ENCODE measurements at places on chromosomes 3 and 15.

DNA sequence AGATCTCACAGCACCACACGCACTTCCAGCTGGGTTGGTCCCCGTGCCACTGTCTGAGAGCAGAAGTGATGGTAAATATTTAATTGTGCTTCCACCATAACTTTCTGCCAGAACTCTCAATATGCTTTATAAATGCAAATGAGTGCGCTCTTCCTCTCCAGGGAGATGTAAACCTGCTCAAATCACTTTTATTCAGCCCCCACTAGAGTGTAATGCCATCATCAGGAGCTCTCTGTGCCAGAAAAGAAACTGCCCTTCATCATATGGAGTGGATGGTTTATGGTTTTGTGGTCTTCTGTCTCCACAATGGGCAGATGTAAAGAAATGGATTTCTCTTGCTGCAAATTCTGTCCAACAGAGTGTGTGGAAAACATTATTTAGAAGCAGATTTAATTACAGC lies 127.0 kb downstream of the EPHB1 start:
- DNase-seq = no peak

GRCh38 chr15:41648097-41648496 lies 12.1 kb upstream of the MGA start:
- DNase-seq = no peak

GRCh38 chr3:39107388-39108199 lies at the start of the genes GORASP1 and TTC21A:
TSS of gene GORASP1 (minus strand) at chr3:39107627. CDS start at chr3:39107541, 86 bp downstream.
TSS of gene TTC21A (plus strand) at chr3:39107680. CDS start at chr3:39107838, 158 bp downstream.
- DNase-seq = peak; percentile 62

GRCh38 chr15:92637626-92638025 lies 17.9 kb downstream of the FAM174B start:
- no peak for DNase-seq

DNA sequence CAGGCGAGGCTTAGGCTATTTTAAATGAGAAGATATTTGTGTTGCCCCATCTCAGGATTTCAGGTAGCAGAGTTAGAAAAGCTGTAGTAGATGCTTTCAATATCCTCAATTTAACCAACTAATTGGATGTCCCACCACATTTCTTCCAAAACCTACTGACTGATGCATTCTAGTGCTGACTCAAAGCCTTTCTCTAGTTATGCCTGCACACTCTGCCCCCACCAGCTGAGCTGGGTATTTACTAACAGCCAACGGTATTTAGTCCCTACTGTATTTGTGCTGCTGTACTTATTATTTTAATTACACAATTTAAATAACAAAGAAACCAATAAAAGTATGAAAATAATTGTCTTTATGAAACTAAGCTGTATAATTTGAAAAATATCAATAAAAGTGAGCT lies 139.5 kb downstream of the OSBPL10 start:
- no peak for DNase-seq

GRCh38 chr3:71083726-71084131 lies 499.8 kb downstream of the FOXP1 start:
- DNase-seq = peak; percentile 57

DNA sequence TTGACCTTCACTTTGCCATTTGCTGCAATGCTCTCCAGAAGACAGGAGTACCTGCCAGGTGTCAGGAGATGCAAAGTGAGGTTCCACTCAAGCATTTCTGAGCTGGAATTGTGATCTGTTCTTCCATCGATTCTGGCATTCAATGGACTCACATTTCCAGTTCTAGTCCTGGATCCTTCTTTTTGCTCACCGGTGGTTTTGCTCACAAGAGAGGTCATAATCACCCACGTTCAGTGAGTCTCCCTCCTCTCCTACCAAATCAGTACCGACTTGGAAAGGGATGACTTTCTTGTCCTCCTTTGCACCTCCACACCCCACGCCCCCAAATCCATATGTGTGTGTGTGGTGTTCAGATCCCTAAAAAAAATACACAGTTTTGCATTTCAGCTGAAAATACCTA lies 206.7 kb upstream of the IGF1R start:
- DNase-seq = no peak

- no peak for DNase-seq
These were observed 1030.4 kb upstream of the CADM2 start for GRCh38 chr3:83928391-83928790.

All from activated naive CD8-positive, alpha-beta T cell treated with anti-CD3 and anti-CD28 coated beads, Interleukin-2, amount 50 U/mL, for 24 hours (primary cell).